ENCODE measurements at places on chromosomes 7 and 10.

DNA sequence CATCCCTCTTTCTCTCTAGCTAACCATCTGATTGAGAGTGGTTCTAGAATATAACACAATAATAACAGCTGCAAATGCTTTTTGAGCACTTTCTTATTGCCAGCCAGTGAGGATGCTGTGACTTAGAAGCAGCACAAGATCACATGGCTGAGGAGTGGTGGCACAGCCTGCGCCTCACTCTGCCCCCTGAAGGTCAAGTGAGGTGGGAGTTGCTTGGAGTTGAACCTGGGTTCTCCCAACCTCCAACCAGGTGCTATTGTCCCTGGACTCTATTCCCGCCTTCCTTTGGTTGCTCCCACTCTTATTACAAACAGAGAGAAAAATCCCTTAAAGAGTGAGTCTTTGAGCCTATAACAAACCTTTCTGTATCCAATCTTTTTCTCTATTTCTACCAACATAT lies 280.3 kb upstream of the PODXL start:
- DNase-seq = no peak

DNA sequence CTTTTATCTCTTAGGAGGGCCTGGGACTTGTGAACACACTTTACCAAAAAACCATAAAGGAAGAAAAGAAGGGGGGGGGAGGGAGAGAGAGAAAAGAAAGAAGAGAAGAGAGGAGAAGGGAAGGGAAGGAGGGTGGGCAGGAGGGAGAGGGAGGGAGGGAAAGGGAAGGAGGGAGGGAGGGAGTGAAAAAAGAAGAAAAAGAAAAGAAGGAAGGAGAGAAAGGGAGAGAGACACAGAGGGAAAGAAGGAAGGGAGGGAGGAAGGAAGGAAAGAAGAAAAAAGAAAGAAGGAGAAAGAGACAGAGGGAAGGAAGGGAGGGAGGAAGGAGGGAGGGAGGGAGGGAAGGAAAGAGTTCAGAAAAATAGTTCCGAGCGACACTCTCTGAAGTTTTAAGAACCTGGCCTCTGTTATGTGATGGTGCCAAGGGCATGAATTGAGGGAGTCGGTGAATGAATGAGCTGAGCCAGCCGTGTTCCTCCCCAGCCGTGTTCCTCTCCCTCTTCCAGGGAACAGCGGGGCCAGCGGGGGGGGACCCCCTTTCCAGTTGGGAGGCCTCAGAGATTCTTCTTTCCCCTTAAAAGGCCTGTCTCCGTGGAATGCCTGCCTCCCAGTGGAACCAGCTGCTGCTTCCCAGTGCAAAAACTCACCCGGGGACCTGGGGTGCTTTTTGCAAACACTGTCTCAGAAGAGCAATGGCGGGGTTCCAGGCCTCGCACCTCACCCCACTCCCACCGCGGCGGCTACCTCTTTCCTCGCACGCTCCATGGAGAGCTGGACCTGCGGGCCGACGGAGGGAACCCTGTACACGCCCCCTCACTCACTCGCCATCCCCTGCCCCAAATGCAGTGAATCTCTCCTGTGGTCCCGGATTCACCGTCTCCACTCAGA lies 84.1 kb downstream of the FOXL3 start:
- DNase-seq = no peak

DNA sequence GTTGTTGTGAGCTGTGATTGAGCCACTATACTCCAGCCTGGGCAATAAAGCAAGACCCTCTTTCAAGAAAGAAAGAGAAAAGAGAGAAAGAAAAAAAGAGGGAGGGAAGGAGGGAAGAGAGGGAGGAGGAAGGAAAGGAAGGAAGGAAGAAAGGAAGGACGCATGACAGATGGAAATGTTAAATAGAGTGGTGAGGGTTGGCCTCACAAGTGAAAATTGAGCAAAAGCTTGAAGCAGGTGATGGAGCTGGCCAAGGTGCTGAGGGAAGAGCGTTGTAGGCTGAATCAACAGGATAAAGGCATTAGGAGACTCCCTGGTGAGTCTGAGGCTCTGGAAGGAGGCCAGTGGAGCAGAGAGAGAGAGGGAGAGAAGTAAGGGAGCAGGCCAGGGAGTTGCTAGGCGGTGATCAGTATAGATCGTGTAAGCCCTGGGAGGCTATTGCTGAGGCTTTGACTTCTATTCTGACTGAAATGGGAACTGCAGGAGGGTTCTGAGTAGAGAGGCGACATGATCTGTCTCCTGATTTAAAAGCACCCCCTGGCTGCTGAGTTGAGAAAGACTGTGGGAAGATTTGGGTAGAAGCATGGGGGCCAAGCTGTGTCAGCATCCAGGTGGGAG lies 26.5 kb upstream of the TMEM248 start:
- DNase-seq = peak; percentile 23

- no peak for DNase-seq
These were observed 3.1 kb downstream of the ANKRD22 start for GRCh38 chr10:88848499-88848898.

DNA sequence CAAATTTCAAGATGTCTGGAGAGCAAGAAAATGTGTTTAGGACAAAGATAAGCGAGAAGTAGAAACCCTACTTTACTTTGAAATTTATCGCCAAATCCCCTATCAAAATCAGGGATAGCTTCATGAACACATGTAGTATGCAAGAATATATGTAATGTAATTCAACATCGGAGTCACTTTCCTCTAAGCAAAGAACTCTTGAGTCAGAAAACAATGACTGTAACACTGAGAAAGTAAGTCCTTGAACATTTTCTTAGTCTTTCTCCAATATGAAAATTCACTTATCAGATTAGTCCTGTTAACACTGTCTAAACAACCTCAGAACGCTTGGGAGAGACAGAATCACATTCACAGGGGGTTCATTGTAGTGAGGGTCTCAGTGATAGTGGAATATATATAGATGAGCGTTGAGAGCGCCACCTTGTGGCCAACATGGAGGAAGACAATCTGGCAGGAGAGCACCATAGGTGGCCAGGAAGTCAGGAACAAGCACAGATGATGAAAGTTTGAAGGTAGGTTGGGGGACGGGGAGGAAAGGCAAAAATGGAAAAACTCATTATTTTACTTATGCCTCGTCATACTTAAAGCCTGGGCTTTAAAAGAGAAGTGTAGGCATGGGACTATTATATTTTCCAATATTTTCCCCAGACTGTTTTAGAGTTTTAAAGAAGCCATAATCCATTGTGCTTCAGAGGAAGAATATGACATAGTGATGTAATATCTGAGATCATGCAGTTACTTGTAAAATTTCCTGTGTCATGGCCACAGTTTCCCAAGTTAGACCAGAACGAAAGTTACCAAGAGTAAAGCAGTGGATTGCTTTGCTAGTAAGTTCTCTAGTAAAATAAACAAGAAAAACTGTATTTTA lies 115.5 kb upstream of the GNAI1 start:
- peak; percentile 52 for DNase-seq

DNA sequence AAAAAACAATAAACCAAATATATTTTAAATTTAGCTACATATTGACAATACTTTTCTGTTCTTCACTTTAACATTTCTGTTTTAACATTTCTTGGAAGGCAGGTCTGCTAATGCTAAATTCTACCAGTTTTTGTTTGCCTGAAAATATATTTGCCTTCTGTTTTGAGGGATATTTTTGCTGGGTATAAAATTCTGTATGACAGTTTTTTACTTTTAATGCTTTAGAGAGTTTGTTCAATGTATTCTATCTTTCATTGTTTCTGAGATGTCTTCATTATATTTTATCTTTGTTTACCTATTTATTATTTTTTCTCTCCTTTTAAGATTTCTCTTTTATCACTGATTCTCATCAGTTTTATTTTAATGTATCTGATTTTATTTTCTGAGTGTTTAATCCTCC lies 409.2 kb upstream of the DPP6 start:
- no peak for DNase-seq

DNA sequence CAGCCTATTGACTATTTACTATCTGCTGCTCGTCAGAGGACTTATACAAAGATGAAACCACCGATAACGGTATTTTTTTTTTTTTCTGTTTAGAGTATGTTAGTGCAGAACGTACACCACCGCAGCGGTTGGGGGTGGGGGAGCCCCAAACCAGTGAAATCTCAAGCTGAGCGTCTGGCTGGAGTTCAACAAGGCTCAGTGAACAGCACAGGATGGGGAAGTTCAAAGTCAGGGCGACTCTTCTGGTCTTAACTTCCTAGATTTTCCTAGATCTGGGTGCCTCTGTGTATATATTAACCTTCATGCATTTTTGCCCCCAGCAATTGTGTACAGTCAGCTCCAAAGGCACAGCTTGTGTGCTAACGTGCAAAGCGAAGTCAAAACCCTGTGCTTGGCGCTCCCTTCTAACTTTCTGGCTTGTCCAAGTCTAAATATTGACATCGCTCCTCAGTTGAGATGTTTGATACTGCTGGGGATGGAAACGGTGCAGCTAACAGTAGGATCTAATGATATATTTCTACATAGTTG lies 1.1 kb downstream of the RHOBTB1 start:
- peak; percentile 42 for DNase-seq

DNA sequence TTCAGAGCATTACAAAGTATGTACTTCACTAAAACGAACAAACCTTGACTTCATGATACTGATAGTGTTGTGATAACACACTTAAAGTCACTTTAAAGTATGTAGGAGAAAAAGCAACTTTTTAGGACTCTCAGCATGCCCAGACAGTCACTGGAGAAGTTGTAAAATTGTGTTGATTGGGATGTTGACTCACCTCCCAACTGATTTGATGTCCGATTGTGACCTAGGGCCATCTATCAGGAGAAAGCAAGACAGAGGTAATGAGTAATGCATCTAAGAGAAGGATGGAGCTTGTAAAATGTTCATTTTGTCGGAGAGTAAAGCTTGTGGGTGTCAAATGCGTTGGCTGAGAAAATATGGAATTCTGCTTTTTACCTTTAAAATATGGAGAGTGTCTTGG lies 135.4 kb upstream of the SEMA3D start:
- DNase-seq = no peak

DNA sequence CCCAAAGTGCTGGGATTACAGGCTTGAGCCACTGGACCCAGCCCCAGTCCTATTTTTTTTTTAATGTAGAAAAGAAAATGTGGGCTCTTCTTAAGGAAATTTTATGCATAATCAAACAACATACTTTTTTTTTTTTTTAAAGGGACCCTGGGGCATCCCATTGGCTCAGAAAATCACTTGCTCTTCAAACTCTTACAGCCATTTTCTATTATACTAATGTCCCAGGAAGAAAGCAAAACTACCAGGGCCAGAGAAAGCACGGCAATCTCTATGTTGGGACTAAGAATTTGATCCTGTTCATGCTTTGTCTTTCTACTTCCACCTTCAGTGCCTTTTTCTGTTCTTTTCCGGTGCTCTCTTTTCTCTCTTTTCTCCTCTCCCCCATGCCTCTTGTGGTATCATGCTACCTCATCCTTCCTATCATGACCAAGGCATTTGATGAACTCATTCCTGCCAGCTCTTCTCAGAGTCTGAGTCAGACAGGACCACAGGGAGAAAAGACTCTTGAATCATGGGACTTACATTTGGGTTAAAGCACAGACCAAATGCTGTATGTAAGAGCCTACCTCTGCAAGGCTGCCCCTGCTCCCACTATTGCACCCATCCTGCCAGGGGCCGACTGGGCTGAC lies 76.4 kb upstream of the CCNY start:
- DNase-seq = no peak

- no peak for DNase-seq
These were observed 38.3 kb upstream of the TOMM7 start for GRCh38 chr7:22860784-22861482.

DNA sequence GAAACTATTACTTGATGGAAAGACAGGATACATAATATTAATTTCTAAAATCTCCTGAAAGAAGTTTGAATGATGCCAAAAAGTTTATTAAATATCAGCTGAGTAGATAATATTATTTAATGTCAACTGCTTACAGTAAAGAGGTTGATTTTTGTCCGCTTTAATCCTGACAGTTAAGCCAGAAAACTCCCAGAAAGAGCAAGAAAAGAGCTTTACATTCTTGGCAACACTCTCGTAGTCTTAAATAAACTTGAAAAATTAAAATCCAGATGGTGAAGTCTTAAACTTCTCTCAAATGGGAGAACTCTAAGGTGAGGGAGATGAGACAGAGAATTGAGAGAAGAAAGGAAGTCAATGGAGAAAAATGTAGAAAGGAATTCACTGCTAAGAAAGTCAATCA lies 199.3 kb upstream of the PLXDC2 start:
- DNase-seq = no peak

DNA sequence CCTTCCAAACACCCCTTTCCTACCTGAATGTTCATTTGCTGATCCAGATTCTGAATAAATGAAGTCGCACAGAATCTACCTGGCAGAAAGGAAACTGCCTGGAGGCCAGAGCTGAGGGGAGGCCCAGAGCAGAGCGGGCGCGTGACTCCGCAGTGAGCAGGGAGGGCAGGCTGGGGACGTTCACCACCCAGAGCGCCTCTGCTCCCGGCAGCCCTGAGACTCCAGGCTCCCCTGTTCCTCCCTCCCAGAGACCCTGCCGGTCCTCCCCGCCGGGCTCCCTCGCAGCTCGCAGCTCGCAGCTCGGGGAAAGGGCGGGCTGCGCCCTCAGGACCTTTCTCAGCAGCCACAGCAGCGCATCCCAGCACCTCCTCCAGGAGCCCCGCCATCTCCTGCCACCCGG lies 176.7 kb upstream of the ZNF32 start:
- DNase-seq = no peak

- DNase-seq = no peak
These were observed 21.2 kb downstream of the CXCL12 start for GRCh38 chr10:44363716-44364115.

- no peak for DNase-seq
These were observed 50.8 kb downstream of the ABI1 start for GRCh38 chr10:26809973-26810372.

- no peak for DNase-seq
These were observed 95.3 kb downstream of the WDR11 start for GRCh38 chr10:120946497-120946896.

GRCh38 chr7:141317033-141317585 lies 234.1 kb upstream of the AGK start:
- DNase-seq = no peak

- no peak for DNase-seq
These were observed 4.9 kb upstream of the ADIRF start for GRCh38 chr10:86963341-86963919.

- DNase-seq = no peak
These were observed 17.1 kb downstream of the HOXA1 start for GRCh38 chr7:27078616-27079233.

GRCh38 chr7:152947686-152948085 lies 188.1 kb downstream of the ACTR3B start:
- no peak for DNase-seq

GRCh38 chr7:116988363-116988989 lies 35.2 kb downstream of the ST7 start:
- peak; percentile 37 for DNase-seq

GRCh38 chr10:101744267-101744666 lies 31.6 kb downstream of the FGF8 start:
- no peak for DNase-seq

- DNase-seq = no peak
These were observed 194.4 kb downstream of the POU6F2 start for GRCh38 chr7:39172137-39172536.

DNA sequence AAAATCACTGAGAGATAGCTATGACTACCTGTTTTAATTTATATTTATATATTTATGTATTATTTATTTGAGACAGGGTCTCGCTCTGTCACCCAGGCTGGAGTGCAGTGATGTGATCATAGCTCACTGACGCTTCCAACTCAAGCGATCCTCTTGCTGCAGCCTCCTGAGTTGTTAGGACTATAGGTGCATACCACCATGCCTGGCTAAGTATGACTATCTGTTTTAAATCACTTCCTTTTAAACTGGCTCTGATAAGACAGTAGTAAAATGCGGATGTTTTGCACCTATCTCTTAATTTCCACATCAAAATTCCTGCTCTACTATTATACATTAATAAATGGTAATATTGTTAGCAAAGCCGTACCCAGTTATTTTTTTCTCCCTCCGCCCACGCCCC lies 41.8 kb downstream of the DNMBP start:
- no peak for DNase-seq
